ENCODE measurements at places on chromosomes 2 and 18. TPM values are rescaled to one million over a fixed set of nuclear protein-coding genes. Genes with fewer than 3 reads are reported as not detected.

The MYO7B gene
- total RNA-seq = not detected

The SCN3A gene
- 1.6 TPM for total RNA-seq

The SNRPD1 gene
- 11.8 TPM for total RNA-seq

The TEX44 gene
- total RNA-seq = not detected

The SLC4A3 gene
- total RNA-seq = 4.6 TPM

The ADCYAP1 gene
- 0.33 TPM for total RNA-seq

The UGGT1 gene
- 57.7 TPM for total RNA-seq

Measured in breast epithelium (tissue), 4 donors.